ENCODE measurements at places on chromosomes 6 and 20. TPM values are rescaled to one million over a fixed set of nuclear protein-coding genes. Genes with fewer than 3 reads are reported as not detected.

CD93 gene
- 51.6 TPM for total RNA-seq

SCGN gene
- total RNA-seq, result 14.1 TPM

SYCP2 gene
- 0.56 TPM for total RNA-seq

DNA sequence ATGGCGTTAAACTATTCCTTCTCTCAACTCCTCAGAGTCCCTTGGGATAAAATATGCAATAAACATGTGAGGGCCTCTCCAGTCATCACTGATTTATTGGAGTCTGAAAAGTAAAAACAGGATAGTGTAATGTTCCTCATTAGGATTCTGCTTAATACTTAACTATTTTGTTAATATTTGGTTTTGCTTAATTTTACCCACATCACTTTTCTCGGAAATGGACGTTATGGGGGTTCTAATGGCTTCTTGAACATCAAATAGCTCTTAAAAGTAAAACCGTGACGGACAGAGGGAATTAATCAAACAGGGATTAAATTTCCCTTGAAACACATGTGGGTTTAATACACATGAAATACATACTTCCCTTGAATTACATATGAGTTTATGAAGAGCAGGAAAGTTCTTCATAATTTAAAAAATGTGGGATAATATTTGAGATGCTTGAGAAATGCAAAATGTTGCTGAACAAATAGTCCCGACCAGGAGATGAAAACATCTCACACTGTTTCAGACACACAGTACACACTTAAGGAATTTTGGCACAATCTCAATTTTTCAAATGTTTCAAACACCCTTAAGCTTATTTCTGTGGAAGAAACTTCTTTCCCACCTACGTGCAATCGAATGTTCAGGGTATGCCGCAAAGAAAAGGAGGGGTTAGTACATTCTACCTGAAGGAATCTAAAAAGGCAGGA, 38.4 kb upstream of the EIF2S2 start:
- no peak for DNase-seq

DNA sequence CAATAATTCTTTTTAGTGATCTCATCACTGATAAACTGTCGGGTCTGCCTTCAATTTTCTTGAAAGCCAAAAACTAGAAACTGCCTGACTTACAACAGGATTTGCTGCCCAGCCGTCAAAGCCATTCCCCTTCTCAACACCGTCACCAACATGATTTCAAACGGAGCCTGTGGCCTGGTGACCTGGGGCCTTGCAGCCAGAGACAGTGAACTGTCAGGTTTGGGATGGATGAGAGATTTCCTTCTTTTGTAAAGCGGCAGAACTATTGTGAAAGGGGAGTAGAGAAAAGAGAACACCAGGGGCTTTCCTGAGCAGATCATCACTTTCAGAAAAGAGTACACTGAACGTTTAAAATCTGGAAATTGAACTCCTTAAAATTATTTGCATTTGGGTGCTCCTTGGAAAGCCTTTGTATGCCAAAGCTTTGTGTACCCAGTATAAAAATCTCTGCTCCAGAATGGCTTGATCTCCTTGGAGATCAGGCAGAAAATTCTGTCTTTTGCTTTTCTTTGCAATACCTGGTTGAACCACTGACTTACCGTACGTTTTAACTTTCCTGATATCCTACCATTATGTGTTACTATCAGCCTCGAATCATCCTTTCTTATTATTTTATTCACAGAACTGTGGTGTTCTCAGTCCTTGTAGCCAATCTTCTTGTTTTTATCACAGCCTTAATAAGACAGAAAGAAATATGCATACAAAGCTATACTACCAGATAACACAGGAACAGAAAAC, 125.2 kb downstream of the PACRG start:
- DNase-seq, result no peak

DNA sequence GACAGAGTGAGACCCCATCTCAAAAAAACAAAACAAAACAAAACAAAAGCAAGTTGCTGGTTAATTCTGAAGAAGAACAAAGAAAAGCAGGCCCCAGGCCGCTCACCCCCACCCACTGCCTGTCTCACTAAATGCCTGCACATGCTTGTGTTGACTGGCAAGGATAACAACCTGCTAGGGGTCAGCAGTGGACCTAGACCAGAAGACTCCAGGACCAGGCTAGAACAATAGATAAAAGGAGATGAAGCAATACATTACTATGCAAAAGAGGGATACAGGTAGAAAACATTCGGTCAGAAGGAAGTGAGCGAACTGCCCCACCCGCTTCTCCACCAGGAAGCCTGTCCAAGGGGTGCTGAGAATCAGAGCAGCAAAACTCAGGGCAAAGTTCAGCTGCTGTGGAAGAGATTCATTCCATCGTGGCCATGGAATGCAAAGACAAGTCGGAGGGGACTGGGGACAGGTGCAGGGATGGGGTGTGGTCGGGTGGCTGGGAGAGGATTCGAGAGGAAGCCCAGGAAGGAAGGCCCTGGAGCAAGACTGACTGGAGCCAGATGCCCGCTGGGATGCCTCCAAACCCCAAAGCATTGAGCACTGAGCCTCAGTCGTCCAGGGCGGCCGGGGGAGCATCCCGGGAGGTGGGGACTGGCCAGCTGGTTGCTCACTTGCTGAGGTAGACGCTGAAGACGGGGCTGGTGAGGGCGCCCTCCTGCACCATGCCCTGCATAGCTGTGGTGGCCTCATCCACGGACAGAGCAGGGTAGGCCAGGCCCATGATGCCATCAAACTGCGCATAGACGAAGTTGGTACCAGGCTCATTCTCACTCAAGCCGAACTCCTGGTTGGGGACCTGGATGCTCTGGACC, 5.3 kb downstream of the PGC start:
- no peak for DNase-seq

- no peak for DNase-seq
These were observed 58.3 kb upstream of the GNRH2 start for GRCh38 chr20:2984956-2985661.

DNA sequence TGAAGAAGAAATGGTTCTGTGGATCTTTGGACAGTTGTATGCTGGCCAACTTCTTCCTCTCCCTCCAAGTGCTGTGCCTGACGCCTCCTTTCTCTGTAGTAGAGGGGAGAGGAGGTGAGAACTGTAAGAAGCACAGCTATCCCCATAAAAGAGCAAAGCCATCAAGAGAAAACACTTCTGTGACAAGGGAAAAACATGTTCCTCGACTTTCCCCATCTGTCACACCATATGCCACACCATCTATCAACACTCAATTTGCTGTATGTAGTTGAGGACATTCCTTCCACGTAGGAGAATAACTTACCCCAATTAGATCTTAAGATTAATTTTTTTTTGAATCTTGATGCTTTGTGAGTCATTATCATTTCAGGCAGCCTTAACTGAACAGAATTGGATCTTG, 156.2 kb upstream of the PLCB4 start:
- DNase-seq, result no peak

DNA sequence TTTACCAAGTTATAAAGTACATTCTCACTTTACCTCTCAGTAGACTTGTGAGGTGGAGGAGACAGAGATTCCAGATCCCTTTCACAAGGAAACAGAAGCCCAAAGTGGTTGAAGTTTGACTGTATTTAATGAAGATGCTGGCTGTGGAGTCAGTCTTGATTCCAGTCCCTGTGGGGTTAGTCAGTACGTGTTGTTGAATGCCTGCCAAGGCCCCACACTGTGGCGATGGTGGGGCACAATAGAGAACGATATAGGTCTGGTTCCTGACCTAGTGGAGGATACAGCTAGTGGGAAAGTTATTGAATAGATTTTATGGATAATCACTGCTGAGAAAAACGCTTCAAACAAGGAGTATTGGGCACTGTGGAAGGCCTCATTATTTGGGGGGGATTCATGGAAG, 71.4 kb downstream of the LRRC1 start:
- no peak for DNase-seq

DNA sequence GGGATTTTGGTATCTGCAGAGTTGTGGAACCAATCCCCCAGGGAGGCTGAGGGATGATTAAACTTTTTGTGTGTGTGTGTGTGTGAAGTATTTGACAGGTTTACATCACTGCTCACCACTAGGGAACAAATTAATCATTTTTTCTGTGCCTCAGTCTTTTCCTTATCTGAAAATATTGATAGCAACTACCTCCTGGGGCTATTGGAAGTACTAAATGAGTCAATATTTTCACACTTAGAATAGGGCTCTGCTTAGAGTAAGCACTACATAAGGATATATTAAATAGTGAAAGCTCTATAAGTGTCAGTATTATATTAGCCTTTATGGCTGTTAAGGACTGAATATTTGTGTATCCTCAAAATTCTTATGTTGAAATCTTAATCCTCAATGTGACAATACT, 155.2 kb upstream of the UST start:
- no peak for DNase-seq

- DNase-seq, result peak; percentile 75
These were observed 55.2 kb upstream of the ADGRF1 start for GRCh38 chr6:47097092-47097945.

DNA sequence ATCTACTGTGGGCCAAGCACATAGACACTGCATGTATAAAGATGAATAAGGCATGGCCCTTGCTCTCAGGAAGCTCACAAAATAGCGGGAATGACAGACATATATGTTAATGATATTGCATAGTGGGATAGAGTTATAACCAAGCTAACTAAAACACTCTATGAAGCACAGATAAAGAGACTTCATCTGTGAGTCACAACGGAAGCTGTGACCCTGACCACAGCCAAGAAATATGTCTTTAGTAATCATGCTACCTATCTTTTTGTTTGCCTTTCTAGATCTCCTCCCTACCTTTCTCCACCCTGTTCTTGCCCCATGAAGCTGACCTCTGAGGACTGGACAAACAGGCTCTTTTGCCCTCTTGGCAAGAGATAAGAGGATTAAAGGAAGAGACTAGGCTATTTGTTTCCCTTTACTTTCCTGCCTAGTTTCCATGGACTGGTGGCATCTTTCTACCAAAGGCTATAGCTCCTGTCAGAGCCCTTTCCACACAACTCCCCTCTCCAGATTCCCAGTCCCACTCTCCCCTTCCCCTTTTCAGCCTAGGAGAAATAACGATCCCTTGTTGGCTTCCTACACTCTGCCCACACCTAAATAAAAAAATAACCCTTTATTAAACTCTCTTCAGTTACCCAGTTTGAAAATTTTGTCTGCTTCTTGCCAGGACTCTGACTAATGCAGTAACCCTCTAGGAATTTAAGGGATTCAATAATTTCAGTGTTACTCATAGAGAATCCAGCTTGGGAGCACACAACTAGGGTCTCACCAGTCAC, 504.9 kb upstream of the MARCKS start:
- DNase-seq, result no peak

DNA sequence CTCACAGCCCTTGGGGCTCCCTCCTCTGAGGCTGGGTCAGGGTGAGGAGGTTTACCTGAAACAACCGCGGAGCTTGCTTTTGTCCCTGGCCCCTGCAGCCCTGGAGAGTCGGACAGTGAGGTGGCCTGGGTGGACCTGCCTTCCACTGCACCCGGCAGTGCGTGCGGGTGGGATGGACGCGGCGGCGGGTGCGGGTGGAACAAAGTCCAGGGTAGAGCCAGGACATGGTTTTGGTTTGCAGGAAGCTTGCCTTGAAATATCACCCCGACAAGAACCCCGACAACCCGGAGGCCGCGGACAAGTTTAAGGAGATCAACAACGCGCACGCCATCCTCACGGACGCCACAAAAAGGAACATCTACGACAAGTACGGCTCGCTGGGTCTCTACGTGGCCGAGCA, 27.1 kb downstream of the UCKL1 start:
- no peak for DNase-seq

DNA sequence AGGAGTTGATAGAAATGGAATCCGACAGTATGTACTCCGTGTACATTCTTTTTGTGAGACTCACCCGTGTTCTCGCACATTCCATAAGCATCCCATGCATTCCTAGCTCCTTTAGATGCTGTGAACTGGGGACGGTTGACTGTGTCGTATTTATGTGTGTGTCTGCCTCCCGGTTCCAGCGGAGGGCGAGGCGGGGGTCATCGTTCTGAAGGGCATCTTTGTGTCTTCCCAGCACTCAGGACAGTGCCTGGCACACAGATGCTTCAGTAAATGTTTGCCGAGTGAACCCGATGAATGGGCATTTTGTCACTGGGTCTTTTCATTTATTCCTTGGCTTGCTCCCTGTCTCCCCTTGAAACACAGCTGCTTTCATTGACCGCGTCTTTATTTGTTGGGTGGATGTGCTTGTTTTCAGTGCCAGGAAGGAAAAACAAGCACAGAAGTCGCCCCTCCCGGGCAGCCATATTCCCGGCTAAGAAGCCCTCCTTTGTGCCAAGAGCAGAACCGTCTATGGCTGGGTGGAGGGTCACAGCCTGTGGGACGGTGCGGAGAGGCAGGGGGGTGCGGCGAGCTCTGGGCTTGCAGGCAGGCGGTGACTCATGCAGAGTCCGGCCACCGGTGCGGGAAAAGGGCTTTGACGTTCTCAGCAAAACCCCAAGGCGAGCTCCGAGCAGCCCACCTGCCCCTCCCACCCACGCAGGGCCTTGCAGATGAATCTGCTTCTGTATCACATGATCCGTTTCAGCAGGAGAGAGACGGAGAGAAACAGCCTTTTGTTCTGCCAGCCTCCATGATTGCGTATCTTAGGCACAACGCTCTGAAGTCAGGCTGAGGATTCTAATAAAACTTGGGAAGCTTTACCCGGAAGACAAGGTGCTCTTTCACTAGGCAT, 11.2 kb upstream of the PSMG4 start:
- DNase-seq, result no peak

- DNase-seq, result no peak
These were observed 259.3 kb downstream of the BMP7 start for GRCh38 chr20:57007171-57007540.

DNA sequence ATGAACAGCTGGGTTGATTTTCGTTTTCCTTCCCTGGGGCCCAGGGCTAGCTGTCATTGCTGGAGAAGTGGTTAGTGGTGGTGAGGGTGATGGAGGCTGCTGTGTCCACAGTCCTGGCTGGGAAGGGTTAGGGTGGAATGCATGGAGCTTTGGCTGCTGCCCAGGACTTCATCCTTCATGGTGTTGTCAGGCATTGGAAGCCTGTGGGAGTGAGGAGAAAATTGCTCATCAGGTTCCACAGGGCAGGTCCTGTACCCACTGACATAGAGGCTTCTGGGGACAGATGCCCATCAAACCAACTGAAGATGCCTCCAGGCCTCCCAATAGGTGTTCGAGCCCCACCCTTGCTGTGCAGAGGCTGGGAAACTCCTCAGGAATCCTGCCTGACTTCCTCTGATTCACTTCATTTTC, 262.4 kb upstream of the SUPT3H start:
- no peak for DNase-seq

DNA sequence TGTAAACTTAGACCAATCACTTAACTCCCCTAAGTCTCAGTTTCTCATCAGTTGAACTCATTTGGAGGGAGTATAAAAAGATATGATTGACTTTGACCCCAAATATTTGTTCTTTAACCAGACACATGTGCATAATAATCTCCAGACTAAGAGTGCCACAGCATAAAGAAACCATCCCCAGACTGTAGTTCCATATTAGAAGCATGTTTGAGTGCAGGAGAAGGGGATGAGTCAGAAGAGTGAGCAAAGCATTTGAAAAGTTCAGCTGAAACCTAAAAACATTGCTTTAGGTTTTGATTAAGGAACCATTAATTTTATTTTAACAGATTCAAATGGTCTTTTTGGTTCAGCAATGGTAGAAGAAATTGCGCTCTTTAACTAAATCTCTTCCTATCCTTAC, 654.8 kb downstream of the UTRN start:
- DNase-seq, result no peak
